ENCODE measurements at places on chromosomes 12 and 14. TPM values are rescaled to one million over a fixed set of nuclear protein-coding genes. Genes with fewer than 3 reads are reported as not detected.

JAG2 gene
- total RNA-seq, result 3.8 TPM

DNA sequence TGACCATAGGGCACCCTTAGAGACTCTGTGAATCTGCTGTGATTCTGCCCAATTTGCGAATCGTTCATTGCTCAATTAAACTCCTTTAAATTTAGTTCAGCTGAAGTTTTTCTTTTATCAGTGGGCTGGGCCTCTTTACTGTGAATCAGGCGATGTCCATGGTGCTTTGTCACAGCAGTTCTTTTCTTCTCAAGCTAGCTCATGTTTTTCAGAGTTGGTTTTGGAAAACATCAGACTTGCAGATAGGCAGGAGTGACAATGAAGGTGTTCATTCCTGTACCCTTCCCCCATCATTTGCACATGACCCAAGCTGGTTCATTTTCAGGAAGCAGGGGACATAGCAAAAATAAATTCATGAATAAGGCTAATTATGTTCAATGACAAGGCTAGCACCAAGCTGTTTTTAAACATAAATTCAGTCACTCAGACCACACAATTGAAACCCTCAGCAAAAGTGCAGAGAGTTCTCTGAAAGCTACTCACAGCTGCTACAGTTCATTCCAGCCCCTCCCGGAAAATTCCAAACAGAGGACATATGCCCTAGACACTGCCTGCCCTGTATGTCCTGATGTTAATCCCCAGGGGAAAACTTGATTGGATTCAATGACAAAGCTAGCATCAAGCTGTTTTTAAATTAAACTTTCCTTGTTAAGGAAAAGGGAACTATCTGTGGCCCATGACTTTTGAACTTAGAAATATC, 383.3 kb downstream of the C12orf75 start:
- DNase-seq, result no peak

GRCh38 chr12:93882763-93883162, 205.6 kb downstream of the CRADD start:
- DNase-seq, result no peak

DNA sequence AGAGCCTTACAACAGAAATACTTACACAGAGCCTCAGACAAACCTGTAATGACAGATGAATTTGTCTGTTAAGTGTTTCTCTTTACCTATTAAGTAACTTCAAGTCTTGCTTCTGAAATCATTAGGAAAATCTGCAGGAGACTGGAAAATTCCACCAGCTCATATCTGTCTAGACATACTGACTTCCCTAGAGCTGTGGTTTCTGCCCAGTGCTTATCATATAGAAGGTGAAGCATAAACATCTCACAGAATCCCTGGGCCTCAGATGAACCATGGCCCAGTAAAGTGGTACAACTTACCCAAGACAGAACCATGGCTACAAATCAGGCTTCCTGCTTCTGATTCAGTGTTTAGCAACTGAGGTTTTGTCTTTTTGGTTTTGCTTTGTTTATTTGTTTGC, 91.6 kb downstream of the EGLN3 start:
- DNase-seq, result no peak

DNA sequence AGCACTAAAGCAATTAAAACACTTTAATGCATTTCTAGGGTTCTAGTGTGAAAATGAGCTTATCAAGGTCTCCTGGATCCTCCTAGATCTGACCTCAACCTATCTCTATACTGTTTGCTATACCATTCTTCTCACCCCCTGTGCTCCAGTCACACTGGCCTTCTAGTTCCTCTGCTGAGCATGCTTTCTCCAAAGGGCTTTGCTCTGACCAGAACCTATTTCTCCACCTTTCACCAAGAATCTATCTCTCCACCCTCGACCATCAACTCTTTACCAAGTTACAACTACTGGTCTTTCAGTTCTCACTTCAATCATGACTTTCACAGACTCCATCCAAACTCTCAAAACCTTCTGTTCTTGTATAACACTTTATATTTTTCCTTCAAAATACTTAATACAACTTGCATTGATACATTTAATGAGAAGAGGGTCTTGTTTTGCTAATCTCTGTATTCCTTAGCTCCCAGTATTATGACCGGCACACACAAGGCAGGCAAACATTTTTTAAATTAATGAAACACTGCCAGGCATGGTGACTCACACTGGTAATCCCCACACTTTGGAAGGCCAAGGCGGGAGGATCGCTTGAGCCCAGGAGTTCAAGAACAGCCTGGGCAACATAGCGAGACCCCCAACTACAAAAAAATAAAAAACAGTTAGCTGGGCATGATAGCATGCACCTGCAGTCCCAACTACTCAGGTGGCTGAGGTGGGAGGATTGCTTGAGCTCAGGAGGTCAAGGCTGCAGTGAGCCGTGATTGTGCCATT, 22.8 kb downstream of the PPP1R12A start:
- no peak for DNase-seq

- DNase-seq, result no peak
Observed at GRCh38 chr14:76810953-76811400, 1.7 kb downstream of the ANGEL1 start.

GRCh38 chr14:59206892-59207291, 18.4 kb downstream of the DAAM1 start:
- no peak for DNase-seq

DNA sequence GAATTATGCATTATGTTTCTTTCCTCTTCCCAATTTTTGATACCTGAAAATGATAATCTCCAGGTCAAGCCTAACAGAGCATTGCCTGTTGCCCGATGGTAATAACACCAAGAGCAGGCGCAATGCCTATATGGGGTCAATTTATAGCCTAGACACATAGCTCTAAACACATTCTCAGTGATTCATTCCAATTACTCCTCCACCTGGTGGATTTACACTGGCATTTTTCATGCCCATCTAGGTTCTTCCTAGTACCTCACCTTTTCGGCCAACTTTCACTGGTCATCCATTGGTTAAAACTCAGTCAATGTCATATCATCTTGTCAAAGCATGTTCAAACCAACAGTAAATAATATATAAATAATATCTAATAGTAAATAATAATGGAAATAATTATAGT, 53.1 kb downstream of the EIF2S3B start:
- no peak for DNase-seq

FRS2 gene
- 42.3 TPM for total RNA-seq

SERPINA9 gene
- total RNA-seq, result not detected

DNA sequence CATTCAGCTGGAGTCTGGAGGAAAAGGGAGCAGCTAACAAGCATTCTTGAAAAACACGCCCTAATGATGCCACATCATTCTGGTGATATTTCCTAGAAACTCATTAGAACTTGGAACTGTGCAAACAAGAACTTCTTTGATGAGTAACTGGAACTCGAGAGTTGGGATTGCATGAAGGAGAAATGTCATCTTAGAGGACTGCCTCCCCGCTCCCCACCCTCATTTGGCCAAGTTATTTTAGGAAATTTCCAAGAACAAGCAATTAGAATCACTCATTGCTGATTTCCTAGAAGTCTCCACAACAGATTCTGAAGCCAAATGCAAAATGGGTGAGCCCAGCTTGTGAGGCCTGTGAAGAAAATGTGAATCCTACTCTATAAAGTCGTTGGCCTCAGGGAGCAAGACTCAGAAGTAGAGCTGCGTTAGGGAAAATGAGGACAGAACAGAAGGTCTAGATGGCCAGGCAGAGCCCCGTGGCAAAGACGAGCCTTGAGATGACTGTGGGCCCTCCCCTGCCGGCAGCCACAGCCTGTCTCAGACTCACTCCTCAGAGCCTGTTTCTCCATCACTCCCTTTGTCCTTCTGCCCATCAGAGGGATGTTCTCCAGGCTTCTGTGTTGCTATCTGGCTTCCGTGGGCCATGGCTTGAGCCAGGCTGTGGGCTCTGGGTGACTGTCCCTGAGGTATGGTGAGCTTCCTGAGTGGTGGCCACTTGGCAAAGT, 38.4 kb downstream of the RTL1 start:
- DNase-seq, result no peak

GRCh38 chr14:95494456-95494855, 22.0 kb downstream of the SYNE3 start:
- no peak for DNase-seq

- no peak for DNase-seq
Observed at GRCh38 chr12:293199-293598, 30.6 kb upstream of the SLC6A13 start.

DNA sequence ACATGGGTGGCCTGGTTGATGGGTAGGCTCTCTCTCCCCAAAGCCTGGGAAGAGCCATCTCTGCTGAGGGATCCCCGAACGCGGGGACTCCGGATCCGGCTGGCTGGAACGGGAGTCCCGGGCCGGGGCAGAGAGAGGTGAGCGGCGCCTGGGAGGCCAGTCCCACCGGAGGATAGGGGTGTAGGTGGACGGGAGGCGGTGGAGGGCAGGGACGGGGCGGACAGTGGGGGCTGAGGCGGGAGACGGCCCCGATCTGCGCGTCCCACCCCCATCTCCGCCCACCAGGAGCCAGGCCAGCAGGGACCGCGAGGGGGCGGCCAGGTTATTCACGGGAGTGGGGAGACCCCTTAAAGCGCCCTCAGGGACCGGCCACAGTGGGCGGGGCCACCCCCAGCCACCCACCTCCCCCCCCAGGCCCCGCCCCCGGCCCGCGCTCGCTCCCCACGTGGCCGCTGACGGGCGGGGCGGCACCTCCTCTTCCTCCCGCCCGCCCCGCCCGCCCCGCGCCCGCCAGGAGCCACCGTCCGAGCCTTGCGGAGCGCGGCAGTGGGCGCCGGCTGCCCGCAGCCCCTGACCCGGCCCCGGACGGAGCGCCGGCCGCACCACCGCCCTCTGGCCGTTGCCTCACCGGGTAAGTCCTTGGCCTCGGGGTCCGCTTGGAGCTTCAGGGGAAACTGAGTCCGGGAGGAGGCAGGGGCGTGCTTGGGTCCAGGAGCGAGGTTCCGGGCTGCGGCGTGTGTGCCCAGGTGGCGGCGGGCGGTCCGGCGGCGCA, at the start of gene INF2:
Gene INF2, plus strand, starts transcription at position 510 of the 772 bp plus-strand sequence. CDS start 11,748 bp downstream, outside the sequence.
- peak; percentile 52 for DNase-seq

DNA sequence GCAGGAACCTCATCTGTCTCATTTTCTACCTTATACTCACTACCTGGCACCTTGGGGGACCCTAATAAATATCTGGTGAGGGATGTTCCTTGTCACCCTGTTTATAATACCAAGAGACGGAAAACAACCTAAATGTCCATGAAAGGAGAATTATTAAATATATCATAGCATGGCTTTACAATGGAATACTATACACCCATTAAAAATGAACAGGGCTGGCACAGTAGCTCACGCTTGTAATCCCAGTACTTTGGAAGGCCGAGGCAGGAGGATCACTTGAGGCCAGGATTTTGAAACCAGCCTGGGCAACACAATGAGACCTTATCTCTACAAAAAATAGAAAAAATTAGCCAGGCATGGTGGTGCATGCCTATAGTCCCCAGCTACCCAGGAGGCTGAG, 34.3 kb upstream of the SPPL3 start:
- DNase-seq, result no peak

DNA sequence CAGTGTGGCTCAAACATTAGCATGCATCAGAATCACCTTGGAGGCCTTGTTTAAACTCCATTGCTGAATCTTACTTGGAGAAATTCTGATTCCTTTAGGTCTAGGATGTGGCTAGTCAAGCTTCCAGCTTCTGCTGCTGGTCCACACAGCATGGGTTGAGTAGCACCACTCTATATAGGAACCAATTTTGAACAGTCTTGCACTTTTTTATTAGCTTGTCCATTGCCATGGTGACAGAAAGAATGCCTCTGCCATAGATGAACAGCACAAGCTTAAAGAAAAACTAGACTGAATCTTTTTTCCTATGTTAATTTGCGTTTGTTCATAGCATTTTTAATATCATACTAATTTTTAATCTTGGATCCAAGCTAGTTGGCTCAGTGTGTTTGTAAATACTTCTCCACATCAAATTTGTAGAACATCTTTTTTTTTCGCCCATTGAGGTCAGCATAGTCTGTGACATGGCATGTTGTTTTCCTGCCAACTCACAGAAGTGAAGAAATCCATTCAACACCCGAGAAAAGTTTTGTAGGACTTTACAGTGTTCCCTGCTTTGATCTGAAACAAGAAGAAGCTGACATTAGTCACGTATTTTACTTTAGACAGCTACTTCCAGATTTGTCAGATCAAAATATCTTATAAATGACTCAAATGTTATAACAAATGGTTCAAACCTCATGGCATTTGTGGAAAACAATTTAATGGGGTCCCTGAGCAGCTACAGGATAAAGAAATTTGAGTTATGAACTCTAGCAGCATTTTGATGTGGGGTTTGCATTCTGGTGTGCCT, 438.8 kb downstream of the EGLN3 start:
- DNase-seq, result no peak

GRCh38 chr14:35234012-35234805, 58.0 kb upstream of the PSMA6 start:
- DNase-seq, result no peak

- DNase-seq, result no peak
Observed at GRCh38 chr12:28130625-28131598, 59.3 kb upstream of the CCDC91 start.

BCL11B gene
- 2.3 TPM for total RNA-seq

DNA sequence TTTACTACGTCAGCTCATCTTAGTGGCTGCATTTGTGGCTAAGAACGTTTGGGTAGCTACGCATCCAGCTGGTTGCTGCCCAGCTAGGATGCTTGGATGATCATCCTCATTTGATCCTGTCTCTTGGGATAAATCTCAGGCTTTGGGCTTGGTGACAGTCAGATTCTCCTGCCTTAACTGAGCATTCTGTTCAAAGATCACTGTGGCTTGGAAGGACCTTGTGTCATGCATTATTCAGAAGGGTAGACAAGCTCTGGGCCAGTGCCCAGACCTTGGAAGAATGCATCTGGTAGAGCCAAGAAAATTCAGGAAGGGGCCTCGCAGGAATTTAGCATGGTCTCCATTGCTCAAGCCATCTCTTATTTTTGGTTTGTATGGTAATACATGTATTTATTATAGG, 188.4 kb downstream of the NRXN3 start:
- no peak for DNase-seq

RILPL1 gene
- 25.4 TPM for total RNA-seq

DNA sequence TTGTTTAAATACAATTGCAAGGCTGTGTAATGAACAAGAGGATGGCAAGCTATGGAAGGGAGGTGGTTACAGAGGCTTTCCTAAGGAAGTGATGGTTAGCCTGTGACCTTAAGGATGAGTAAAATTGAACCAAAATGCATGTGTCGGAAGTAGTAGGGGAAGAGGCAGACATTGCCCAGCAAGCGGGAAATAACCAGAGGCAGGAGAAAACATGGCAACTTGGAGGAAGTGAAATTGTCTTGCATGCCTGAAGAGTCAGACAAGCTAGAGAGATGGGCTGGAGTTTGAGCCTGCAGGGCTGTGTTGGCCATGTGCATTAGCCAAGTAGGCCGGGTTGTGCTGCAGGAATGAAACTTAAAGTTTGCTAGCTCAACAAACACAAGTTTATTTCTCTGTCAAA, 96.2 kb downstream of the BTG1 start:
- no peak for DNase-seq

ARID2 gene
- 60.9 TPM for total RNA-seq

INHBE gene
- 2.0 TPM for total RNA-seq

CD163 gene
- 2.0 TPM for total RNA-seq
